ENCODE measurements at places on chromosomes 12 and 14.

- DNase-seq = no peak
Measured at GRCh38 chr12:77916276-77916675, 85.6 kb downstream of the NAV3 start.

- no peak for DNase-seq
Measured at GRCh38 chr14:65495196-65495595, 82.7 kb downstream of the FUT8 start.

GRCh38 chr12:47079981-47080724 is 394 bp upstream of the AMIGO2 start:
- peak; percentile 45 for DNase-seq

DNA sequence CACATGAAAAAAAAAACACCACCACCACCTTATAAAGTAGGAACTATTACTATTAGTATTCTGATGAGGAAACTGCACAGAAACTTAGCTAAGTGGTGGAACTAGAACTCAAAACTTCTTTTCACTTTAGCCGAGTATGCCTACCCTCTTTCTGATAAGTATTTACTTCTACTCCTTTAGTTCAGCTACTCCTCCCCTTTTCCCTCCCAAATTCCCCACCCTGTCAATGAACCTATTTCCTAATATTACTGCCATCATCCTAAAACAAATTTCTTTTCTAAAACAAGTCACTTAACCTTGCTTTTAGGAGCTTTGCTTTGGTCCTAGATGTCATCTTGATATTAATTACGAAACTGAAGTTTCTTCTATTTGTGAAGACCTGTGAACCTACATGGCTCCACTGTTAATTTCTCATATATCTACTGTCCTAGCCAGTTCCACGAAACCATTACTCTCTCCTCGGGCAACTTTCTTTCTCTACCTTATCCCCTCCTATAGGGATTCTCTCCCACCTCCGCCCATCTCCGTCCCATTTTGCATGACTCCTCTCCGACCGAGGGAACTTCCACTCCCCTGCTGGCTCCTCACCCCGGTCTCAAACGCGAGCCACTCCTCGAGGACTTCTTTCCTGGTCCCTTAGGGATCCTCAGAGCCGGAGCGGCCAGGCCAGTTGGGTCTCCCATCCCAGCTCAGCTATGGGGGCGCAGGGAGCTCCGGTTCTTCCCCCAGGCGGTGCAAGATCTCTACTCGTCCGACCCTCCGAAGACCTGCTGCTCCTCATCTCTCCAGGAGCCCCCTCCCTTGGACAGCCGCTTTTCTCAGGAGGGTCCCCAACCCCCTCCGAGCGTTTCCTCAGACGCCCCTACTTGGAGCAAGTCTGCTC is 1.1 kb downstream of the NUMB start:
- peak; percentile 57 for DNase-seq

GRCh38 chr12:67148265-67148664 is 120.9 kb upstream of the CAND1 start:
- no peak for DNase-seq

Measured in left colon (tissue), 2 donors.